ENCODE measurements at places on chromosomes 4 and X. TPM values are rescaled to one million over a fixed set of nuclear protein-coding genes. Genes with fewer than 3 reads are reported as not detected.

RBMX gene
- total RNA-seq, result 132 TPM

SLC6A14 gene
- not detected for total RNA-seq

TXK gene
- 36.6 TPM for total RNA-seq

TENM3 gene
- total RNA-seq, result 45.6 TPM

STARD8 gene
- total RNA-seq, result 26.8 TPM

CLNK gene
- 2.2 TPM for total RNA-seq

KLHL13 gene
- total RNA-seq, result 1.9 TPM

TMPRSS11A gene
- total RNA-seq, result not detected

TRPC5OS gene
- total RNA-seq, result not detected

TLR1 gene
- total RNA-seq, result 86.4 TPM

TMPRSS11E gene
- total RNA-seq, result not detected

ART3 gene
- 5.7 TPM for total RNA-seq

CNKSR2 gene
- total RNA-seq, result 9.2 TPM

TKTL2 gene
- 0.13 TPM for total RNA-seq

UGT2B11 gene
- total RNA-seq, result not detected

TMEM154 gene
- total RNA-seq, result 26.7 TPM

CCDC110 gene
- total RNA-seq, result 0.94 TPM

VCX3B gene
- not detected for total RNA-seq

CXCL13 gene
- total RNA-seq, result 113 TPM

CT45A1 gene
- not detected for total RNA-seq

ASMT gene
- 9.6 TPM for total RNA-seq

PRAF2 gene
- total RNA-seq, result 23.7 TPM

HSFX4 gene
- not detected for total RNA-seq

SLC16A2 gene
- total RNA-seq, result 4.3 TPM

LNX1 gene
- total RNA-seq, result not detected

SHROOM3 gene
- total RNA-seq, result 11.8 TPM

MCF2 gene
- 1.1 TPM for total RNA-seq

OTC gene
- not detected for total RNA-seq

CDX4 gene
- not detected for total RNA-seq

UGT2A1 gene
- not detected for total RNA-seq

SYN1 gene
- 0.60 TPM for total RNA-seq

RAB39B gene
- 3.7 TPM for total RNA-seq

TEC gene
- total RNA-seq, result 6.9 TPM

ADH1A gene
- 0.25 TPM for total RNA-seq

PABPC4L gene
- 0.46 TPM for total RNA-seq

AKAP14 gene
- total RNA-seq, result not detected

IDUA gene
- 37.9 TPM for total RNA-seq

DCLK2 gene
- 6.1 TPM for total RNA-seq

AVPR2 gene
- total RNA-seq, result 0.52 TPM

ACE2 gene
- total RNA-seq, result not detected

UGT2B15 gene
- total RNA-seq, result not detected

MAGEC2 gene
- total RNA-seq, result not detected

MXRA5 gene
- 5.8 TPM for total RNA-seq

ADGRG4 gene
- total RNA-seq, result not detected

TLR10 gene
- total RNA-seq, result 70.1 TPM

SPANXC gene
- not detected for total RNA-seq

MAGEB17 gene
- not detected for total RNA-seq

ERAS gene
- 0.79 TPM for total RNA-seq

PGM2 gene
- 43.7 TPM for total RNA-seq

FOXP3 gene
- total RNA-seq, result 2.0 TPM

CFI gene
- total RNA-seq, result 66.0 TPM

PALLD gene
- 187 TPM for total RNA-seq

CCDC120 gene
- 6.2 TPM for total RNA-seq

RPA4 gene
- 5.9 TPM for total RNA-seq
